SK-N-SH treated with all-trans-retinoic acid at 6 μM for 48 hours (cell line): ENCODE measurements at places on chromosomes 13 and 19.

GRCh38 chr19:48398375-48399235 is 5.1 kb downstream of the GRIN2D start:
- peak; percentile 47 for ATAC-seq

DNA sequence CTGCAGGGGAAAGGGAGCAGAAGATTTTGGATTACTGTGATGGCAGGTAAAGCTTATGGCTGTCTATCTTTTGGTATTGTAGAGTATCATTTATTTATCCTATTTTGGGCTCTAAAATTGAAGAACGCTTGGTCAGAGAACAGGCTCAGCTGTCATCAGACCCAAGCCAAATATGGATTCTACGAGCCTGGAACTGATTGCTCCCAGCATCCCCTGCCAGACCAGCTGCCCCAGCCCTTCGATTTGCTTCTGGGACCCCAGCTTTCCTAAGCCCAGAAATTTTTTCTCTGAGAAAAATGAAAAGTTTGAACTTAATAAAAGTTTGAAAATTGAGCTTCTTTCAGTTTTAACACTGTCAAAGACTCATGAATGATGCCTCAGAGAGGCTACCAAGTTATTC is 472.8 kb downstream of the DACH1 start:
- no peak for ATAC-seq

GRCh38 chr13:47146991-47147811 is 250.3 kb upstream of the HTR2A start:
- no peak; the same call in 2 of the 3 replicates for ATAC-seq

GRCh38 chr13:41313117-41313516 is 2.0 kb downstream of the NAA16 start:
- no peak for ATAC-seq

DNA sequence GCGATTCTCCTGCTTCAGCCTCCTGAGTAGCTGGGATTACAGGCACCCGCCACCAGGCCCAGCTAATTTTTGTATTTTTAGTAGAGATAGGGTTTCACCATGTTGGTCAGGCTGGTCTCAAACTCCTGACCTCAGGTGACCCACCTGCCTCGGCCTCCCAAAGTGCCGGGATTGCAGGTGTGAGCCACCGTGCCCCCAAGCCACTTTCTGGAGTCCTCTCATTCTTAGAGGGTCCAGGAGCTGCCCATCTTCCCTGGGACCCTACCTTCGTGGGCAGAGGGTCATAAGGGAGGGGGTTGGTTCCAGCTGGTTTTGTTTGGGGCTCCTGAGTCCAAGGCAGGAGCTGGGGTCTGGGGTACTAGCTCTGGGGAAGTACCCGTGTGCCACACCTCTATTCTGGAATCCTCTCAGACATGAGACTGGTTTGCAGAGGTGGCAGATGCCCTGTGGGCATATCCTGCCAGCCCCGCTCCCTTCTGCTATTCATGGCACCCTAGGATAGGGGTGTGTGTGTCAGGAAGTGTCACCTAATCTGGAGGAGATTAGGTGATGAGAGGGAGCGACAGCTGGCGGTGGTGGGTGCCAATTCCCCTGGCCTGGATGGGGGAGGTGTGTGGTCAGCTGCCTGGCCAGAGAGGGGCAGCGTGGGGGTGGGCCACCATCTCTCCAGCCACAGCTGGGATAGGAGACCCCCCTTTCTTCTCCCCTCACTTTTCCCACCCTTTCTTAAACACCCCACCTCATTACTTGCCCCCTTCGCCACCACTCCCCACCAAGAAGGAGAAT is 2.1 kb downstream of the PRMT1 start:
- no peak for ATAC-seq

DNA sequence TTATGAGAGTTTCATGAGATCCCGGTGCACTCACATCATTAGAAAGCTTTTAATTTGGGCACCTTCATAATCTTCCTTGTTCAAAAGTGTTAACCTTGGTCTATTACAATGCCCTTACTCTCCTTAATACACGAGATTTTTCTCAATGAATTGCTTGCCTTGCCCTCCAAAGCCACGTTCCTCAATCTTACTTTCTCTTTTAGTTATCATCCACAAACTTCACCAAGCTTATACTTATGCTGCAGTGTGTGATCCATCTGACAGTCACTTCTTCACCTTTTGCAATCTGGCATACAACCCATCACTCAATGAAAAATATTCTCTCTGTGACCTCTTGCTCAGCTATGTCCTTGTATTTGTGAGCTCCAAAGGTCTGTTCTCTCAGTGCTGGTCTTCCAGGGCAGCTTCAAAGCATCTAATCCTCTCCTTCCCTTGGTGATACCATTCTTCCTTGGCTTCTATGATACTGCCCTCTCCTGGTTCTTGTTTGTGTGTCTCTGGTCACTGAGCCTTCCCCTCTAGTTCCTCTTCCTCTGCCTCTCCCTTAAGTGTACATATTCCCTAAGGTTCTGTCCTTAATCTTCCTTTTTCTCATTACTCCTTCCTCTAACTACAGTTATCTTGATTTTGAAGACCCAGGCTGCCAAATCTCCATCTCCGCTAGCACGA is 202.2 kb upstream of the STARD13 start:
- ATAC-seq: peak; percentile 77

DNA sequence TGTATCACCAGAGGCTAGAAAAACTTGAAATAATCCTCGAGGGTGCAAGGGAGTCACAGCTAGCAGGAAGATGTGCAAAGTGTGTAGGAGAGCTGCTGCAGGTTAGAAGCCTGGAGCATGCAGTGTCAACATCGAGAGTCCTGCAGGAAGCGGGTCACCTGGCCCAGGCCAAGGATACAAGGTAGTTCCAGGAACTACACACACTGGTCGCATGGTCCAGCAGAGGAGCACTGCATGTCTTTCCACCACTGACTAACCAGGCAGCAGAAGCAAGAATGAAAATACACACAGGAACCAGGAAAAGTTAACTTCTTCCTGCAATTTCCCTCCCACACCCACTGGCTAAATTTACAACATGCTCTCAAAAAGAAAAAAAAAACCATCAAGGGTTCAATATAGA is 36.0 kb upstream of the MIR17HG start:
- ATAC-seq: no peak
